Neural cell (in vitro differentiated cells): ENCODE measurements at places on chromosomes 4 and X. TPM values are rescaled to one million over a fixed set of nuclear protein-coding genes. Genes with fewer than 3 reads are reported as not detected.

The TLR10 gene
- 0.10 and 0.14 TPM in 2 replicates for polyA plus RNA-seq

The NWD2 gene
- polyA plus RNA-seq = 0.06 and 0.16 TPM in 2 replicates

The RBM47 gene
- 1.7 and 2.4 TPM in 2 replicates for polyA plus RNA-seq

The YY2 gene
- polyA plus RNA-seq = 1.7 and 2.4 TPM in 2 replicates
